ENCODE measurements at places on chromosomes 12 and 14.
A peak's percentile ranks its signal among the peaks of the same experiment; 100 is the strongest.

DNA sequence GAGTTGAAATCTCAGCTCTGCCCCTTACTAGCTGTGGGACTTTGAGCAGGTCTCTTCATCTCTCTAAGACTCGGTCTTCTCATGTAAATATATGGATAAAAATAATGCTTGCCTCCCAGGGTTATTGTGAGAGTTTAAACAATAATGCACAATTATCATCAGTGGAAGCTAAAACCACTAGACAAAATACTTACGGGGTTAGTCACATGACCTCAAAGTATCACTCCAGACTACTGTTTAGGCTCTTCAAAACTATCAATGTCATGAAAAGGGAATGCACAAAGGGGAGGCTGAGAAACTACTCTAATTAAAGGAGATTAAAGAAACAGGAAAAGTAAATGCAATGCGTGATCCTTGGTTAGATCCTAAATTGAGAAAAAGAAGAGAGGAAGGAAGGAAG lies 24.5 kb upstream of the TSPAN11 start:
- DNase-seq: no peak

- DNase-seq: no peak
Observed at GRCh38 chr12:78457938-78458337, 406.6 kb upstream of the SYT1 start.

DNA sequence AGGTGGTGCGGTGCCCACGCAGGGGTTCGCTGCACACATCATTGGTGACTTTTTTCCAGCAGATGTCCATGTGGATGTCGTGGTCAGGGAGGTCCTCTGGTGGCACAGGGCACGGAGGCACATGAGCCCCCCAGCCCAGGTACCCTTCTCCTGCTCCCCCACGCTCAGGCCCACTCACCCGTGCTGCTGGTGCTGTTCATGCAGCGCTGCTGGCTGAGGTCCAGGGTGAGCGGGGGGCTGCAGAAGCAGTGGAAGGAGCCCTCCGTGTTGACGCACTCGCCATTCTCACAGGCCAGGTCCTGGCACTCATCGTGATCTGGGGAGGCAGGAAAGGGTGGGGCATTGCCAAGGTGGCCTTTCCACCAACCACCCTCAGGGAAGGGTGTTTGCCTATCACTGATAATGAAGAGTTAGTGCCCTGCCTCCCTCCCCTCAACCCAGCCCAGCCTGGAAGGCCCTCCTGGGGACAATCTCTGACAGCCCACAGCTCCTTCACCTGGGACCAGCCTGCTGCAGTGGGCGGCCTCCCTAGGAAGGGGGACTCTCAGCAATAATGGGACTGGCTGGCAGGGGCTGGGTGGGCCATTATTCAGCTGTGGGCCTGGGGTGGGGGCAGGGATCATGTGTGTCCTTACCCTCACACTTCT lies 9.8 kb downstream of the ISCA2 start:
- no peak for DNase-seq

- peak; percentile 49 for DNase-seq
Observed at GRCh38 chr12:40105265-40105514, 691 bp downstream of the SLC2A13 start.

DNA sequence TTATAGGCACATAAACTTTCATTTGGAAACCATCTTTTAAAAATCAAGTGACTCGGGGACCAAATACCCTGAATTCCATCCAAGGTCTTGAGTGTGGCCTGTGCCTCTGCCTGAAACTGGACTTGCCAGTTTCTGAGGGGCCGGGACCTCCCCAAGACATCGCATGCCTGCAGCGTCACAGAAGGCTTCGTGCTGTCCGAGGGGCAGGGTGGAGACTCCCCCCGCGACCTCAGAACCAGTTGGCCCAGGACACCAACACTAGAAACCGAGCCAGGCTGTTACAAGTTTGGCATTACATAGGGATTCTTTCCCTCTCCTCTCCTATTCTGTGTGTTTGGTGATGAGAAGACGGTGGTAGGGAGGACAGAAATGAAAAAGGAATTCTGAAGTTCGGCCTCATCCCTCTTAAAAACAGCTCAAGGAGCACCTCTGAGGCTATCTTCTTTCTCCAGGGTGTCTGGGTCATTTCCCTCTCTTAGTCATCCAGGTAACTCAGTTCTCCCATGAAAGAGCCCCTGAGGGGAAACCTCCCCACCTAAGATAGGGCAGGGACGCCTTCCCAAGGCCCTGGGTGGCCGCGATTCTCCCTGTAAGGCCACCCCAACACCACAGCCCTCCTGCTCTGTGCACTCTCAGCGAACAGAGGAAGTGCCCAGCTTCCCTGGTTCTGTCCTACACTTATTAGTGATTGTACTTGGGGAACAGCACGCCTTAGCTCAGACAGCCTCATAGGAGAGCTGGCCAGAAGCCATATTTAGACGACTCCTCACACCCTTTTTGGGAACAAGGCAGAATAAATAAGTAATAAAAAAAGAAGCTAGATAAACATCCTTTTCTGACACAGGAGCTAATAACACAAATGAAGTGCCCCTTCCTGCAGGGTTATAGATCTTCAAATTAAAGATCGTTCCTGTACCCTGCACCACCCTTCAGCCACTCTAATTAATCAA lies 93.8 kb downstream of the BCL11B start:
- no peak for DNase-seq

DNA sequence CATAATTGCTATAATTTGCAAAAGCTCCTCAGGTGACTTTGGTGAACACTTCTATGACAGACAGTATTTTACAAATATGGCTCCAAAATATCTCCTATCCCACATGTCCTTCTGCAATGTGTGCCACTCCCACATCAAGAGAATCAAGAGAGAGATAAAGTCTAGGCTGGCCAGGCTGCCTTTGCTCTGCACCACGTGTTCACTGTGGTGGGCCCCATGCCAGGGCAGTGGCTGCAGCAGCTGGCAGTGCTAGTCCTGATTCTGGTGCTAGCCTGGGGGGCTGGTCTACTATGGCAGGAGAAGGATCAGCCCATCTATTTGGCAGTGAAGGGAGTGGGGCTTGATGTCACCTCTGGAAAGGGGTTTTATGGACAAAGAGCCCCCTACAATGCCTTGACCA lies 86.3 kb downstream of the DRAM1 start:
- no peak for DNase-seq

Measured in neural crest cell (in vitro differentiated cells).